Fibroblast of skin of back (primary cell): ENCODE measurements at places on chromosomes 1 and 21.

DNA sequence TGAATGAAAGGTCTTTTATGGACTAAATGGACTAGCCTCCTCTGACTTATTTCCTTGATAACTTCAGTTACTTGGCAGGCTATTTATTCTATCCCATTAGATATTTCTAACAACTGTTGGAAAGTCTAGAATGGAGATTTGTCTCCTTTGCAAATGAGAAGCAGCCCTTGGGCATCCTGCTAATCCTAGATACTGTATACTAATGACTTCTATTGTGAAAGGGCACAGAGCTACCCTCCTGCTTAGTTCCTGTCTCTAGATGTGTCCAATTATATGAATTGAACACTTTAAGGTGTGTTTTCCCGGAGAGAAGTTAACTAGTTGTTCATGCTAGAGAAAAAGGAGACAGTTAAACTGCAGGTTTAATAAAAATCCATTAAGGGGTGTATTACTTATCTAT is 10.2 kb upstream of the NCMAP start:
- no peak for DNase-seq

DNA sequence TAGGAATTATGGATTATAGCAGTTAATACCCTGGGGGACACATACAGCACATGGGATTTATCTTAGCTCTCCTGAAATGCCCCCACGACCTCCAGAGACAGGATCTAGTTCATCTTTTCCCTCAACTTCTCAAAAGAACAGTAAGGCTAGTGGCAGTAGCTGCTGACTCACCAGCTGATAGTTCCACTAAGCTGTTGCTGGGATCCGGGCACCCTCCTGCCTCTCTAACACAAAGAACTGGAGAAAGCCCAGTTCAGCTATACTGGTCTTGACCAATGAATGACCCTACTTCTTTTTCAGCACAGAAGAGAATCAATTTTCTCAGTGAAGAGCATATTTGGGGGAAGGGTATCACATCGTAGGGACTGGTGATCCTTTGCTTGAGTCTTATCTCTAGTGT is 84.1 kb downstream of the PGBD5 start:
- no peak for DNase-seq

- no peak for DNase-seq
Measured at GRCh38 chr1:11707621-11708276, 16.2 kb downstream of the DRAXIN start.

DNA sequence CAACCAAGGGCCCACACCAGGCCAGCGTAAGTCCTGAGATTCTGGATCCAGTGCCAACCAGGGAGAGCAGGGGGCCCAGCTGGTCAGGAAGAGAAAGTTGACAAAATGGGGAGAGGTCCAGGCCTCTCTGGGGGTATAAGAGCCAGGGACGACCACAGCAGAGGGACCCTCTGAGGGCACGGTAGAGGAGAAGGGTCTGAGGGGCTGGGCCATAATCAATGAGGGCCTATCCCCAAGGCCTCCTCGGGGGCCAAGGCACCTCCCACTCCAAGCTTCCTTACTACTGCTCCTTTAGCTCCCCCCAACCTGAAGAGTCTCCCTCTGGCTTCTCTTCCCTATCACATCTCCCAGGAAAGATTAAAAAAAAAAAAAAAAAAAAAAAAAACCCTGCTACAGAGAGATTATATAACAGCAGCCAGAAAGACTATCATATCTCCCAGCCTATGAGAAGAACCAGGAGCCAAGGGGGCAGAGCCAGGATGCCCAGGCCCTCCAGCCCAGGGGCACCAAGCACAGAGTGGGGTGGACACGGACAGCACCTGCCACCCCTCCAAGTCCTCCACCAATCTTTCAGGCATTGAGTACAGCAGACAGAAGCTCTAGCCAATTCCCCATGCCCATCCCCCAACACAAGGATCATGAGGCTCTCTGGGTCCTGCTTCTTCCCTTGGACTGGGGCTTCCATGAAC is 2.7 kb downstream of the MEF2D start:
- DNase-seq: no peak

- DNase-seq: no peak
Measured at GRCh38 chr1:202662081-202662480, 48.2 kb downstream of the SYT2 start.

GRCh38 chr1:10681296-10682107 is 114.9 kb downstream of the CASZ1 start:
- DNase-seq: no peak

- DNase-seq: no peak
Measured at GRCh38 chr1:232978815-232979214, 28.4 kb downstream of the NTPCR start.

- DNase-seq: no peak
Measured at GRCh38 chr1:81592233-81592632, 208.5 kb upstream of the ADGRL2 start.
